ENCODE measurements at places on chromosomes 2 and 18.

DNA sequence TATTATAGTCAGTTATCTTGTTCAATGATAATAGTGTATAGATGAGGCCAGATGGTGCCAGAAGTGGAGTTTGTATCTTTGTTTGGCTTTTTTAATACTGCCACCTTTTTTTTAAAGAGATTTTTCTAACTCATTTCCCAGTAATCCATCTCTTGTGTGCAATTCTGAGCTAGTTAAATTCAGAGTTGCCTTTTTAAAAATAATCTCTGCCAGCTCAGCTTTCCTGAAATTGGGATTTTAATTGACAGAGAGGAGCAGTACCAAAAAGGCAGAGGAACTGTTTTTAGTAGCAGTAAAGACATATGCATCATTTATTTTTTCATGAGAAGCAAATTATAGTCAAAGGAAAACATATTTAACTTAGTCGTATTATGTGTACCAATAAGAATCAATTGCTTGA lies 185.3 kb downstream of the MYO1B start:
- no peak for DNase-seq

- no peak for DNase-seq
These were observed 65.4 kb downstream of the CRACDL start for GRCh38 chr2:98870516-98871158.

DNA sequence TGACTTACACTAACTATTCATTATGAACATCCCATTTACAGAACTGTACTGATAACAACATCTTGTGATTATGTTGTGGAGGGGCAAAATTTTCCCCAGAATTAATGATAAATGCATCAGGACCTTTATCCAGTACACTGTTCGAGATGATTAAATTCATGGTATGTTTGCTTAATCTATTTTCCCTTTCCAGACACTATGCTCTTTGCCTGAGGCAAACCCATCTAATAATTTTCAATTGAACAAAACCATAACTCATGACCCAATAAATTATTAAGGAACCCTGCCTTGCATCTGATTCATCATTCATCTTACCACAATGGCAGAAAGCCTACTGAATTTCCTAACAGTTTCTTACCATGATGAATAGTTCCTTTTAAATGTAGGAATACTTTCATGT lies 385.0 kb downstream of the DSEL start:
- no peak for DNase-seq

- no peak for DNase-seq
These were observed 383.1 kb downstream of the GALR1 start for GRCh38 chr18:77632758-77633157.

DNA sequence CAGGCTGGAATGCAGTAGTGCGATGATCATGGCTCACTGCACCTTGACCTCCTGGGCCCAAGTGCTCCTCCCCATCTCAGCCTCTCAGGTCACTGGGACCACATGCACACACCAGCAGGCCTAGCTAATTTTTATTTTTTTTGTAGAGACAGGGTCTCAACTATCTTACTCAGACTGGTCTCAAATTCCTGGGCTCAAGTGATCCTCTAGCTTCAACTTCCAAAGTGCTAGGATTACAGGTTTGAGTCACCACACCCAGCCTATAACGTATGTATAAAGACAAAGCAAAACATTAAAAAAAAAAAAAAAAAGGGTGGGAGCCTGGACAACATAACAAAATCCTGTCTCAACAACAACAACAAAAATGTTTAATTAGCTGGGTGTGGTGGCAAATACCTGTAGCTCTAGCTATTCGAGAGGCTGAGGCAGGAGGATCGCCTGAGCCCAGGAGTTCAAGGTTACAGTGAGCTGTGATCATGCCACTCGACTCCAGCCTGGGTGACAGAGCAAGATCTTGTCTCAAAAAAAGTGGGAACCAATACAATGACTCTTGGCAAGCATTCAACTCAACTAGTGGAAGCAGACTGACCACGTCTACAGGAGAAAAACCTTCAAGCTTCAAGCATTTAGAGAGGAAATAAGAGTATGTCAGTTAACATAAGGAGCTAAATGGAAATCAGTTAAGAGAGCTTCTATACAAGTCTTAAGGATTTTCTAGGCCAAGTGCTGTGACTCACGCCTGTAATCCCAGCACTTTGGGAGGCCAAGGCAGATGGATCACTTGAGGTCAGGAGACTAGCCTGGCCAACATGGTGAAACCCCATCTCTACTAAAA lies 2.6 kb downstream of the GTF3C2 start:
- no peak for DNase-seq

DNA sequence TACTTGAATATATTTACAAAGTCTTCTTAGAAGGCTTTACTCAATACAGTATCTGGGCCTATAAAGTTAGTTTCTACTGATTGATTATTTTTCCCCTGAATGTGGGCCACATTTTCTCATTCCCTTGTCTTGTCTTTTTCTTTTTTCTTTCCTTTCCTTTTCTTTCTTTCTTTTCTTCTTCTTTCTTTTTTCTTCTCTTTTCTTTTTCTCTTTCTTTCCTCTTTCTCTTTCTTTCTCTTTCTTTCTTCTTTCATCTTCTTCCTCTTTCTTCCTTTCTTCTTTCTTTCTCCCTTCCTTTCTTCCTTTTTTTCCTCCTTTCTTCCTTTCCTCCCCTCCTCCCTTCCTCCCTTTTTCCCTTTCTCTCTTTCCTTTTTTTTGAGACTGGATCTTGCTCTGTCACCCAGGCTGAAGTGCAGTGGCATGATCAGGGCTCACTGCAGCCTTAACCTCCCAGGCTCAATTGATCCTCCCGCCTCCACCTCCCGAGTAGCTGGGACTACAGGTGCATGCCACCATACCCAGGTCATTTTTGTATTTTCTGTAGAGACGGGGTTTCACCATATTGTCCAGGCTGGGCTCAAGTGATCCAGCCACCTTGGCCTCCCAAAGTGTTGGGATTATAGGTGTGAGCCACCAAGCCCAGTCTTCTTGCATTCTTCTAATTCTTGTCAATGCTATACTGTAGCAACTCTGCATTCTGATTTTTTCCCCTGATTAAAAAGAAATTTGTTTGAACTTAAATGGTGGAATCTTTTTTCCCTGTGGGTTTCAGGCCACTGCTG lies 133.1 kb upstream of the FBXO11 start:
- DNase-seq, result no peak

GRCh38 chr2:40440835-40441234 lies 11.1 kb downstream of the SLC8A1 start:
- no peak for DNase-seq

DNA sequence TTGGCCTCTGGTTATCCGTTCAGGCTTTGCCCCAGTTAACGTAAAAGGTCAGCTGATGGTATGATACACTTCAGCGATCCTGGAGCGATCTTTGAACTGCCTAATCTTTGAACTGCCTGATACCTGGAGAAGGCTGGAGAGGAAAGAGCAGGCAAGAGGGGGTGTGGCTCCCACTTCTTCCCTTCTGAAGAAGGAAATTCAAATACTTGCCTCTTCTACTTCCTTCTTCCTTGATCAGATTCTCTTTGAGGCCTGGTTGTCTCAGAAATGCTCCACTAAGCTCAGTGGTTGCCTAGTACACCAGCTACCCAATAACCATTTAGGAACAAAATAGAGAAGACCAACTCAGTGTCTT lies 619 bp downstream of the GALM start:
- peak; percentile 47 for DNase-seq

DNA sequence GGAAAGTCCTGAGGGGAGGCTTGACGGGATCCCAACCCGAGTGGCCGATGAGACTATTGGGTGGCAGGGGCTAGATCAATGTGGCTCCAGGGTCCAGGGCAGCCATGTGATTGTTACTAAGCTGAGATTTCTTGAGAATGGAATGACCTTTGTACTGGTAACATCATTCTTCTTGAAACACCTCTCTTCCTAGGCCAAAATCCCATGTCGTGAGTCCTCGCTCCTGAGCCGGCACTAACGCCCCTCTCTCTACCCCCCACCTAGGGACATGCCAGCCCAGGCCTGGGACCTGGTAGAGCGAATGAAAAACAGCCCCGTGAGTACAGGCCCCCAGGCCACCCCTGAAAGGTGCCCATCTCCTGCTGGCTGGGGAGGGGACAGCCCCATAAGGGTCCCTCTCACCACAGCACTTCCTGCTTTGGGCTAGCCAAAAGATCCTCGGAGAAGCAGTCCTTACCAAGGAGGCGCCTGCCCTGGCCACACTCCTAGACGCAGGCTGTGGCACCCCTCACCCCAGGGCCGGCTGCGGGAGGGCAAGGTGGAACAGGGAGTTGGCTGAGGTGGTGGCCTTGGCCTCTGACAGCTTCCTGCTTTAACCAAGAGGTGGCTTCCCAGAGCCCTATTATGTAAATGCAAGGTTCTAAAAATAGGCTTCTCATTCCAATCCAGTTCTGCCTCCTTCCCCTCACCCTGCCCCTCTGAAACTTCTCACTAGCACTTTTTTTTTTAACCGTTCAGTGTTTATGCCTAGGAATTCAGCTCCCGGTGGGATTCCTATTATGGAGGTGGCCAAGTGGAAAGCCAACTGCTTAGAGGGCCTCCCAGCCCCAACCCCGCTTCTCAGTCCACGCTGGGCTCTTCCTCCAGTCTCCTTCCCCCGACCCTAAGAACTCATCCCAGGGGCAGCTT lies 126.6 kb upstream of the PPP1CB start:
- DNase-seq, result peak; percentile 82

DNA sequence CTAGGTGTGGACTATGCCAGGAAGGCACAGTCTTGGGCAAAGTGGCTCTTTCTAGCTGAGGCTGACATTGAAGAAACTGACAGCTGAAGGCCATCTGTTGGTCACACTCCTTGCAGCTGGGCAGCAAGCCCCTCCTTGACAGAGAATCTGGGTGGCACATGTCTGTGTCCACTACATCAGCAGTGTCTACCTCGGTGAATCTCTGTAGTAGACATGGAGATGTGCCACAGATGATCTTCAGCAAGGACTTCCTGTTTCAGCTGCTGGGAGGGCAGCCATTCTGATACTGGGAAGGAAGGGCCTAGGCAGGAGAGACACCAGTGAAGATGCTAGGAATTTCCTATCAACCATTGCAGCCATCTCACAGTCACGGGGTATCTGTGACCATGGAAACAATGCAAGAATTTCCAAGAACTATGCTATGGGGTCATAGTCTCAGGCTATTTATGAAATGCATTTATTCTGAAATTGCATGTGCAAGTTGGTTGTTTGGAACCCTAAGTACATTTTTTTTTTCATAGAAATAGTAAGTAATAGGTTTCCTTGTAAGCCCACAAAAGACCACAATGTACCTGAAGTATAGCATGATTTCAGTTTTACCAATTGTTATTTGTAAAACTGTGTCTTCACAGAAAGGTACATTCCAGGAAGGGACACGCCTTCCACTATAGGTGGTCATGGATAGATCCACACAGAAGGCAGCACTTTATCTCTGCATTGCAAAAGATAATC lies 63.8 kb upstream of the DARS1 start:
- DNase-seq, result no peak

GRCh38 chr2:234271338-234271737 lies 220.8 kb downstream of the SPP2 start:
- DNase-seq, result no peak

- no peak for DNase-seq
These were observed 458.5 kb downstream of the CPS1 start for GRCh38 chr2:211014906-211015305.

DNA sequence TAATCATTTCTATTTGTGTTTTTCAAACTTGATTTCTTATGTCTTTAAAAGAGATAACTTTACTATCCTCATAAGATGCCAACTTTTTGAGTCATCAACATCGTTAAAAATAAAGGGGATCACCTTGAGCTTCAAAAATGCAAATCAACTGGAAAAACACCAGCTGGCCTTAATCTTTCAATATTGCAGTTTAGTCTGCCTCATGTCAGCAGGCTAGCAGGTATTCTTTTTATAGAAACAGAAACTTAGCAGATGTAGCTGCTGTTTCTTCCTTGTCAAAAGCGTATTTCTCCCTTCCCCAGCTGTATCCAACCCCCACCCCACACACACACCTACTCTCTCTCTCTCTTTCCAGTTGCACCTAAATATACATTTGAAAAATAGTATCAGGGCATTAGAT lies 154.1 kb upstream of the ZNF804A start:
- no peak for DNase-seq

GRCh38 chr2:48287976-48288375 lies 242.0 kb upstream of the STON1 start:
- DNase-seq, result no peak

DNA sequence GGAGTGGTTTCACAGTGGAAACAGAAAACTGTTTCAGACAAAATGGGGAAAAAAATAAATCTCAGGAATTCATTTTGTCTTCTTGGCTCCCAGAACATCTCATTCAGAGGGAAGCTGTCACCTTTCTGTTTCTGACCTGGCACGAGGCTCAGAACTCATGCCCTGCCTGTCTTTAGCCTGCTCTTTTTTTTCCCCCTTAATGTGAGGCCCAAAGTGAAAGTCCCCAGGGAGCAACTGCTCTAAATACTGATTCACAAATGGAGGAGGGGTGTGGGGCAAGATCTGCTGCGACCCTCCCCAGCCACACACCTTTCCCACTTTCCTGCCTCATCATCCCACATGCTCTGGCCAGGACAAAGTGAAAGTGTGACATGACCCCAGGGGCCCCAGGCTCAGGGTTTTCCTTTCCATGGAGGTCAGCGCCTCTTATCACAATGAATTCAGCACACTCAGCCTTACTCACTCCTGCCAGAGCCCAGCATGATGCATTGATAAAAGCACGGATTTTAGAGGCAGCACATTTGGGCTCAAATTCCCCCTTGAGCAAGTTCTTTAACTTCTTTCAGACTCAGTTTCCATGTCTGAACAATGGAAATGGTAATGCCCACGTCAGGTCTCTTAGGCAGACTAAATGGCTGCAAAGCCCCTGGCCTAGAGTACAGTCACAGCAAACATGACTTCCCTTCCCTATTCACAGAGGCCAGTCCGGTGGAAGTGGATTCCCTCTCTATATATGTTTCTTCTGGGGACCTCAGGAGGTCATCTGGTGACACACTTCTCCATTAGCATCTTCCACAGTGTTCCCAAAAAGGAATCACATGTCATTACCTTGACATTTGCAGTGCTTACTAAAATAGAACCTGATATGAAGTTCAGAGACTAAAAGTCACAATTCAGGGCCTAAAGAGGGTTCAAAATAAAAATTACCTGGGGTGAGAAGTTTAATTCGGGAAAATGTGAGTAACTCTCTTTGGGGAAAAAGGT lies 55.3 kb upstream of the TMEM163 start:
- no peak for DNase-seq

- no peak for DNase-seq
These were observed 193.2 kb downstream of the INO80D start for GRCh38 chr2:205892665-205893259.

DNA sequence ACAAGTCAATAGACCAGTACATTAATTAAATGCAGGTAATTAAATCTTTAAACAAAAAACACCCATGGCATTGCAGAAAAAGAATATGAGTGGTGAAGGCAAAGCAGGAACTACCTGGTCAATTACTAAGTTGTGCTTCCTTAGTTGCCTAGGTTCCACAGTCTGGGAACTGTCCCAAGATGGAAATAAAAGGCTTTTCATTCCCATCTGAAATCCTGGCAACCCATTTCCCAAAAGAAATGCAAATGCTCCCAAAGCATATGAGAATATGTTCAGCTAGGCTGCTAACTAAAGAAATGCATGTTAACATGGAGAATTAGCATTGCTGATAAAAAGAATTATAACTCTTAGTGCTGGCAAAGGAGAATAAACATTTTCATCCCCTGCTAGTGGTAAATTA lies 177.8 kb downstream of the TMEM163 start:
- DNase-seq, result no peak

DNA sequence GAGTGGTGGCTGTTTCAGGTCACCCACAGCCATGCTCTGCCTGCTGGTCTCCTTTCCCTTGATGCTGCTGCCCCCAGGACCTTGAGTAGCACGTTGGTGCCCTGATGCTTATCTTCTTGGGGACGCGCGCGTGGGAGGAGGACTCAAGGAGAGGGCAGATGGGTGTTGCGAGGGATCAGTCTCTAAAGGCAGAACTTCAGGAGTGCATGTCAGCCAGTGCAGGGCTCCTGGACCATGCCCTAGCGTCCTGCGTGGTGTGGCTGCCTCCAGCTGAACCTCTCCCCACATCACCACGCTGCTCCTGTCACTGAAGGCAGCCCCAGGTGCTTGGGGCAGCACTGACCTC lies 62.5 kb upstream of the GLI2 start:
- no peak for DNase-seq
